CD4-positive, alpha-beta T cell treated with Interleukin-6 at 100 ng/mL for 8 hours (primary cell): ENCODE measurements at places on chromosomes 6 and 20.

- no peak for DNase-seq
These were observed 54.5 kb upstream of the TENT5A start for GRCh38 chr6:81806793-81807565.

- DNase-seq, result no peak
These were observed 210.0 kb upstream of the SNX9 start for GRCh38 chr6:157613011-157613522.

GRCh38 chr6:108166664-108167448 is 1.0 kb downstream of the NR2E1 start:
- no peak for DNase-seq

- no peak for DNase-seq
These were observed 124.2 kb downstream of the LY86 start for GRCh38 chr6:6712449-6713403.

DNA sequence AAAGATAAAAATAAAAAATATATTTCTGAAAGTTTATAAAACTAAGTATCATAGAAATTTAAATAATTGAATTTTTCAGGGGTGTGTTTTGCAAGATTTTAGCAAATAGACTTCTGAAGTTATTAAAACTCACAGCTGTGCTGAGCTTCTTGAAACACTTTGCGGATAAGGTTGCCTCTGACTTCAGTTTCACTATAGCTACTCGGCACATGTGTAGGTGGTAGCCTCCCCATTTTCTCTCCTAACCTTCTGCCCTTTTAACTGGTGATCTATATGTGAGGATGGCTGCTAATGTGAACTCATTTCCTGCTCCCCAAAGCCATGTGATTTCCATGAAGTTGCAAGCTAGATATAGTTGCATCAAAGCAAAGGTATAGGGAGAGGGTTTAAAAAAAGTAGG is 129.3 kb upstream of the STMND1 start:
- no peak for DNase-seq
